NCI-H1105 (cell line): ENCODE measurements at places on chromosomes 1 and 21.

- no peak for DNase-seq
Measured at GRCh38 chr1:230365723-230366307, 60.3 kb downstream of the PGBD5 start.

- DNase-seq, result no peak
Measured at GRCh38 chr1:7646164-7646563, 124.9 kb upstream of the VAMP3 start.

DNA sequence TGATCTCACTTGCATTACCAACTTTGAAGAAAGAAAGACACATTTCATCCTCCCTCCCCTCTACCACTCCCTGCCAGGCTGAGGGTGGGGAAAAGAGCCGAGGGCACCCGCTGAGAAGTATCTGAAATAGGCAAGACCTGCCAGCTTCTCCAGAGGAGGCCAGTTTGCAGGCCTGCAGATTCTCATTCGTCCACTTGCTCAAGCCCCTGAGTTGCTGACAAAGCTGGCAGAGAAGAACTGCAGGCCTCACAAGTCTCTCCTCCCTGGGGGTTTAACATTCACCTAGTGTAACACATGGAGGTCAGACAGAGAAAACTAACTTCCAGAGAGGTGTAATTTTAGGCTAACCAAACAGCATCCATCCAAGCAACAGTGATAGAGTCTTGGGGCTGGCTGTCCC lies 376.4 kb downstream of the HHAT start:
- DNase-seq, result no peak

GRCh38 chr1:19643602-19644394 lies at the start of gene NBL1:
TSS of gene NBL1 (plus strand) at chr1:19644311. CDS start at chr1:19655031, 10,720 bp downstream.
- peak; percentile 5 for DNase-seq

DNA sequence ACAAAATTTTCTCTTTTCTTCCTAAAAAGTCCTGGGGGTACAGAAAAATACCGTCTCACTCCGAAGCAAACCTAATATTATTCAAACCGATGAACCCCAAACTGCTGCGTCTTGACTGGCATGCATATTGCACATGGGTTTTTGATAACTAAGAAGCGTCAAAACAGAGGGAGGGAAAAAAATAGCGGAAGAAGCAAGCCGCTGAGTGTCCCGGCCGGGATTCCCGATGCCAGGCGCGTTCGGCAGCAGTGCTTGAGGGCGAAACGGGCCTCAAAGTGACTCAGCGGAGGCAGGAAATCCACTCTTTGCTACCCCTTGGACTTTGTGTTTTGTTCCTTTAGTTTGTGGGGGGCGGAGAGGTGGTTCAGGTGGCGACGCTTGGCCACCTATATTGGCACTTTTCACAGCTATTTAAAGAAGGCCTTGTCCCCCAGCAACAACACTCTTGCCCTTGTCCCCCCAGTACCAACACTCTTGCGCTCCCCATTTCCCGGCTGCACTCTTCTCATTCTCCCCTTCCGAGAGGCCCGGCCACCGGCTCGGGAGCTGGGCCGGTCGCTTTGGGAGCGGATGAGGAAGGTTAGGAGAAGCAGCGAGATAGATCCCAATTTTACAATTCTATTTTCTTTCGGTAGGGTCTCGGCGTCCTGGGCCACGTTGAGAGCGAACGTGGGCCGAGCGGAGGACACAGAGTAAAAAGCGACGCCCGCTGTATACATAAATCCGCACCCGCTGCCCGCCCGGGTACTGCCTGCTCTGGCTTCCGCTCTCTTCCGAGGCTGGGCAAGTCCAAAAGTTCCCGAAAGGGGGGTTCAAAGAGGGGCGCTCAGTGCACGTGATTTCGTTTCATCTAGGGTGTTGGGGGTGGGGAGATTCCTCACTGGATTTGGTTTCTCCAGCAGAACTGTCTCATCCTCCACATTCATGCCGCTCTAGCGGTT lies 2.5 kb downstream of the LMX1A start:
- DNase-seq, result no peak

GRCh38 chr1:205970486-205970885 lies 27.2 kb upstream of the SLC26A9 start:
- no peak for DNase-seq

DNA sequence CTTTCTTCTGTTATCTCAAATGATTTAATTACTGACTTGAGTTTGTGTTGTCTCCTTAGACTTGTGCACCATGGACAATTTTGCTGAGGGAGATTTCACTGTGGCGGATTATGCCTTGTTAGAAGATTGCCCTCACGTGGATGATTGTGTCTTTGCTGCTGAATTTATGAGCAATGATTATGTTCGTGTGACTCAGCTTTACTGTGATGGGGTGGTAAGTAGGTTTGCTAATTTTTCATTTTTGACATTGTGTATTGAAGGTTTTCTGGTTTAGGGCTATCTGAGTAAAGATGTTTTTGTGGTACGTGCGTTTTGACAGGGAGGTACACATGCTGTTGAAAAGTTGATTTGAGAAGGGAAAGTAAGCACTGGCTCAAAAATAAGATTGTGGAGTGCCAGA lies 14.1 kb downstream of the TTC3 start:
- no peak for DNase-seq

GRCh38 chr1:226575739-226576378 lies 27.3 kb downstream of the STUM start:
- peak; percentile 23 for DNase-seq

DNA sequence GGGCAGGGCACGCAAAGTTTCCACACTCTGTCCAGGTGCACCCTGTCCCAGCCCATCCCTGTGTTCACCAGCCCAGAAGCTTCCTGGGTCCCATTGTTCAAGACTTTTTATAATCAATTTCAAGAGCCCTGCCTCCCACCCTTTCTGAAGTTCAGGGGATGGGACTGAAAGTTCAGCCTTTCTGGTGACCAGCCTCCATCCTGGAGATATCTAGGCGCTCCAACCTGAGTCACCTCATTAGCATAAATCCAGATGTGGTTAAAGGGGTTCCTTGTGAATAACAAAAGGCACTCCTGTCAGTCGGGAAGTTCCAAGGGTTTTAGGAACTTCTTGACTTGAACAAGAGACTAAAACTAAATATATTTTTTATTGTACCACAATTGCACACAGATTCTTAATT lies 48.4 kb upstream of the RAP1A start:
- no peak for DNase-seq

- DNase-seq, result no peak
Measured at GRCh38 chr21:42117967-42118780, 47.1 kb downstream of the UMODL1 start.

GRCh38 chr1:39542924-39543323 lies 33.7 kb downstream of the PABPC4 start:
- DNase-seq, result no peak

DNA sequence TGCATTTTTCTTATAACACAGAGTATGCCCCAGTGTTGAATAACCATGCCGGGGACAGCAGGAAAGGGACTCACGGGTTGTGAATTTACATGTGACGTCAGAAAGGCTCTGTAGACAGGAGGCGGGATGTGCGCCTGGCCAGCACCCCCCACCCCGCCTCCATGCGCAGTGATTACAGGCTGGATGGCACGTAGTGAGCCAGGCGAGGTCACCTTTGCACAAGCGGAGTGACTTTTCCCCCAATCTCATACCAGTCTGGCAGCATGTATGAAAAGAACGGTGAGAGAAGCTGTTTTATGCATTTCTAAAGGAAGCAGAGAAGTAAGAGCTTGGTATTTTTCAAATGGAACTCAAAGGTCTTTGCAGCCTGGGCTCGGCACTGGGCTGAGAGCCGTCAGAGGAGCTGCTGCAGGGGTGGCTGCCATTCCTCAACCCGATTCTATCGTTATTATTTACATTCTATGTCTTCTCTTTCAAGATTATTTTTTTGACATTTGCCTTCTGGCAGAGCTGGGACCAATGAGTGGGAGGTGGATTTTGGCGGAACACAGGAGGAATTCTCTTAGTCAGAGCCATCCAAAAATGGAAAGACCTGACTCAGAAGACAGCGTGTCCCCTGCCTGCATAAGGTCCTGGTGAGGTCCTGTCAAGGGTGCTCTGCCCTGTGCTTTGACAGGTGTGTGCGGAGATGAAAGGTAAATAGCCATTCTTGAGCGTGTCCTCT lies 115.6 kb upstream of the SLC45A1 start:
- DNase-seq, result no peak

GRCh38 chr1:109787845-109788601 lies 24.3 kb upstream of the EPS8L3 start:
- no peak for DNase-seq

DNA sequence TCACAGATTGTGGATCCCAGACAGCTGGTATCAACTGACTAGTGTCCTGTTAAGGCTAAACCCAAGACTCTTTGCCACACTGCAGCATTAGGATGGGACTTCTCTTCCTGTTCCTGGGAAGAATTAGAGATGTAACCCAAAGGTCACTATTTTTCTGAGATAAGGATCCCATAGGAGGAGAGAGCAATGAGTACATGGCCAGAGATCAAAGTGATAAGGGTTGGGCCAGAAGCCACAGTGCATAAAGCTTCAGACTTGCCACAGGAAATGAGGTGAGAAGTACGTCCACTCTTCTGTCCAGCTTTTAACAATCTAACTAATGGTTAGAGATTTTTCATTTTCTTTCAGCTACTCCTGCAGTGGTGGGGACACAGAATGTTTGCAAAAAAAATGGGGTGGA lies at the start of gene HSD3B1:
HSD3B1 (plus strand) TSS at position 270 of the 400 bp plus-strand sequence. CDS start 267 bp downstream, outside the sequence.
- DNase-seq, result no peak

- DNase-seq, result no peak
Measured at GRCh38 chr1:29383746-29384371, 147.5 kb downstream of the PTPRU start.

DNA sequence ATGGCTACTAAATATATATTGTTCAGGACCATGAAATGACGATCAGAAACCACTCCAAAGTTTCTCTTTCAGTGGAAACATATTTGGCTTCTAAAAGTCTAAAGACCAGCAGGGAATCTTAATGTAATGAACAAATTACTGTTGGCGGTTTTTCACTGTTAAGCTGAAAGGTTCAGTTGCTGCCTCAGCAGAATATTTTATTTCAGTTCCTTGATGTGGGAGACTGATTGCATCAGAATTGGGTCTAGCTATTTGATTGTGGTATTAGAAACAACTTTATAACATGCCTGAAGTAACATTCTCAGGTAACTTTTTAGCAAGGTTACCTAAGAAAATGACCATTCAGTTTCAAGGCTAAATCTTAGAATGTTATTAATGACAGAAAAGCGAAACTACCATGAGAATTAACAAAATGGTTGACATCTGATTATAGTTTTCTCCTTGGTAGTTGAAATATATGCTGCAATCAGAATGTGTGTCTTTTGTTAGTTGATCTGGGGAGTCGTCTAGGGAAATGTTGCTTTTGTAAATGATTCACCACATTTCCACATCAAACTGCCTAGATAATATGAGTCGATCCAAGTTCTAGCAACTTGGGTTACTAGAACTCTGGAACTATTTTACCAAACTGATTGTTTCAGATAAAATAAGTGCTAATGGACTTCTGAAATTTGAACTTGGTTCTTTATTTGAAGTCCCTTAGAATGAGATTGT lies 200.4 kb downstream of the HMCN1 start:
- no peak for DNase-seq

DNA sequence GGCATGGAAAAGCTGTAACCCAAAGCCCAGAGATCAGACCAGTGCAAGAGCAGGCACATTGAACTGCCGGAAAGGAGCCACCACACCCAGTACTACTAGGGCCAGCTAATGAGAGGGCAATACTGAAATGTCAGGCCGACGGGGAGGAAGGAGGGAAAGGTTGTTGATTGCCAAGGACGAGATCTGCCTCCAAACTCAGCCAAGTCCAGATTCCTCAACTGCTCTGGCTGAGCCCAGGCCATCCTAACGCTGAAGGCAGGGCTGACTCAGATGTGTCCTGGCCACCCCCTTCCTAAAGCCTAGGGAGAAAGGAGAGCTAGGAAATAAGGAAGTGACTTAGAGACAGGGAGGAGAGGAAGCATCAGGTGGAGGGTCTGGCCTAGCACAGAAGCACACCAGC lies 42.1 kb upstream of the IPO9 start:
- no peak for DNase-seq

DNA sequence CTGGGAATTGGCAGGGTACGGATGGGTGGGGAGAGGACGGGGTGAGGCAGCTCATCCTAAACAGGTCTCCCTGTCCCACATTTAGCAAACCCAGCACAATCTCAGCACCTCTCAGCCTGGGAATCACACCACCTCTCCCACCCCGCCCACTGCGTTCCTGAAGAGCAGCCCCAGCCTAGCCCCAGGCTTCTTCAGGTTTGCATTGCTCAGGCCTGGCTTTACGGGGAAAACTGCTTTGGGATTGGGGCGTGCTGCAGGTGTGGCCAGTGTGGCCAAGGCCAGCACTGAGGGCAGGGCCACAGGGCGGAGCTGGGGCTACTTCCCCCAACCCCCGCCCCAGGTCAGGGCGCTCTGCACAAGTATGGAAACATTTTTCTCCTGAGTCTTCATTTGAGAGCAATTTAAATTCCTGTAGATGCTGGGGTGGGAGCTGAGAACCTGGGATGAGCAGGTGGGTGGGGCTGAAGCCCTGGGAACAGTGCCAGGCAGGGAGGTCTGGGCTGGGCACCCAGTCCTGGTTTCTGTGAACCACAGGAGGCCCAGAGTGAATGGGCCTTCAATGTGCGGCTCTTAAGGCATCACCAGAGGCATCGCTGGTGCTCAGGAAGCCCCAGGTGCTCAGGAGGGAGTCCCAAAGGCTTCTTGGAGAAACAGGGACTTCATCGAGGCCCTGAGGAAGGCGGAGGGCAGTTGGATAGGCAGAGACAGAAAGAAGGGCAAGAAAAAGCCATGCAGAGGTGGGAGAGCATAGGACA lies 24.1 kb downstream of the TNNT2 start:
- no peak for DNase-seq

DNA sequence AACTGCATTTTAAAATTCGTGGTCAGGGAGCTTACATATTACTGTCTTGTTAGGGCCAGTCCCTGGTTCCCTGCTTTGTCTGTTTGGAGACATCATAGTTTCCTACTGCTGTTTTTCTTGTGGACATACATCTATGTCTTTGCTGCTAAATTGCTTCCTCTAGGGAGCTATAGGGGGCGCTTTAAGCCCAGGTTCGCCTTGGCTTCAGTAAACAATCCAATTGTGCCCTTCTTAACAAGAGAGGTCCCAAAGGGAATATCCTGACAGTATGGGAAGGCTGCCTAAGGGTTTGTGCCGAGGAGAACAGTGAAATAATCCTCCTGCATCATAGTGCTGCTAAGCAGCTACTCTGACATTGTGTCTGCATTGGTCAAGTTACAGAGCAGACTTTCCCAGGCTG lies 112.5 kb downstream of the USH2A start:
- peak; percentile 26 for DNase-seq

GRCh38 chr1:74690364-74690696 lies 16.7 kb upstream of the ERICH3 start:
- no peak for DNase-seq

DNA sequence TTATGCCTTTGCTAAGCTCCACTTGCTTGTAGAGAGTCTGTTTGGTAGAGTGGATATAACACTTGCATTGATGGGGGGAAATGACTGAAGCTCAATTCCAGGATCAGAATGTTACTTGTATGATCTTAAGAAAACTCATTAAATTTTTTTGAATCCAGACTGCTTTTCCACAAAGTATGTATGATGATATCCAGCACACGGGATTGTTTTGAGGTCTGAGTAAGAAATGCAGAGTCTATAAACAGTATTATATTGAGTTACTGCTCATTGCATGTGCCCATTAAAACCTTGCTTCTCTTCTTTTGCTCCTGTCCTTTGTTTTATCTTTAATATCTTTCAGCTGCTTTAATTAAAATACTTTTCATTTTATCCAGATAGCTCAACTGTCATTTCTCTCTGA lies 570.4 kb upstream of the ZRANB2 start:
- DNase-seq, result no peak

GRCh38 chr1:244735876-244736561 lies 83.1 kb downstream of the DESI2 start:
- DNase-seq, result no peak

- peak; percentile 44 for DNase-seq
Measured at GRCh38 chr21:25881524-25882376, 147.0 kb downstream of the GABPA start.

GRCh38 chr1:167479331-167479979 lies 38.9 kb downstream of the CD247 start:
- DNase-seq, result no peak
